ENCODE measurements at places on chromosomes 6 and 20.

DNA sequence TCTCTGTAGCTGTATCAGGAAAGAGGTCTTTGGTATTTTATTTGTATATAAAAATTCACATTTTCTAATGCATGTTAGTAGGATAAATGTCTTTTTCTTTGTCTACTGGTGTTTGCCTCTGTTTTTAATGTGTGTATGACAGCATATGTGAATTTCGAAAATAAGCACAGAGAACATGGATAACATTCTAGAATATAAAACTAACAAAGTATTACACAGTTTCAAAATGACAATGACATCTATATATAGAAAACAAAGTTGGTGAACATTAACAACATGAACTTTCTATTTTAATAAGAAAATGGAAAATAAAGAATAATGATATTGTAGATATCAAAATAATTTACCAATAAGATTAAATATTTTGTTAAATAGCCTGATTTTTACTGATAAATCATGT lies 608.0 kb downstream of the COL12A1 start:
- no peak for DNase-seq

- no peak for DNase-seq
Measured at GRCh38 chr6:54886932-54887584, 40.5 kb downstream of the FAM83B start.

DNA sequence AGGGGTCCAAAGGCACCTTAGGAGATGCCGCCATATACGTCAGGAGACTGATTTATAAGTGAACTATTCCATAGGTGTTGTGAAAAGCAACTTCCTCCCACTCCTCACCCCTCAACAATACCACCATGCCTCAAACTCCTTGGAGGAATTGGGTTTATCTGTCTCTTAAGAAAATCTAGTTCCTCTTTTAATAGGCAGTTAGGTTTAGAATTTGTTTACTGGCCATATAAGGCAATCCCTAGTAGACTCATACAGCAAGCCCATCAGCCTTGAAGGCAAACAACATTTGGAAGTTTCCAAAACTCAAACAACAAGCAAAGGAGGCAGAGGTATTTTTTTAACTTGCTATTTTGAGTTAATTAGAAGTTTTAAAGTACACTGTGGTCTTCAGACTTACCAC lies 66.1 kb downstream of the PRND start:
- DNase-seq, result no peak

DNA sequence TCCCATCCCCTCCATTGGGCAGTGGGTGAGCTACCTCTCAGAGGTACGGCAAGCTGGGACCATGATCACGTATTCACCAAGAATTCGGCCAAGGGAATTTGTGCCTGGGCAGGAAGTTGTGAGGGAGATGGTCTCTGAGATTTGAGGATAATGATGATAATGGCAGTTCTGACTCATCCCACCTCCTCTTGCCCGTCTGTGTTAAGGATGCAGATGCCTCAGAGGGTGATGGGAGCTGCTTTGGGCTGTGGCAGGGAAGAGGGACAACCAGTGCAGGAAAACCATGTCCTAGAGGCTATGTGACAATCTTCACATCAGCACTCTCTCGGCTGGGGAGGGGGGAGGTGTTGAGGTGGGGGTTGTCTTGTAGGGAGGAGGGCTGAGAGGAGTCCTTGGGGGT lies 4.3 kb downstream of the TGM6 start:
- no peak for DNase-seq

GRCh38 chr20:62941792-62942191 lies 3.8 kb downstream of the GID8 start:
- DNase-seq, result no peak

GRCh38 chr20:20102163-20102562 lies 49.8 kb downstream of the CFAP61 start:
- no peak for DNase-seq

DNA sequence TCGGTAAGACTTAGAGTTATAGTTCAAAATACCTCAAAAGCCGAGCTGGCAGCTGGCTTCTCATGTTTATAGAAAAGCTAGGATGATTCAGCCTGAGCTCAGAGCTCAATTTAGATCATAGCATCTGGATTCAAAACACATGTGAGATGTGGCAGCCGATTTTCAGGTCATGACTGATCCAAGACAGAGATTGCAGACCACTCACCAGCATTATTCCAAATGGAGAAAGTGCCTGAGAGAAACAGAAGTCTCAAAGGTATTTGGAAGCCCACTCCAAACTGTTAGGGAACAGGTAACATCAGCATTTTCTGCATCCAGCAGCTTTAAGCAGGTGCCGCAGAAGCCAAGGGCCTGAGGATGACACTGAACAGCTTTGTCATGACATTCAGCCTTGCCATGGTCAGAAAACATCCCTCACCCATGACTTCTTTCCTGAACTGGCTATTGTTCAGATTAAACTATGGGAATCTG lies 102.2 kb downstream of the BACH2 start:
- DNase-seq, result no peak

- no peak for DNase-seq
Measured at GRCh38 chr6:43271103-43271815, 26.8 kb upstream of the SLC22A7 start.

- DNase-seq, result no peak
Measured at GRCh38 chr6:137677709-137678108, 183.5 kb upstream of the OLIG3 start.

All from CD4-positive, alpha-beta T cell treated with Interleukin-10 for 1 hour (primary cell).